ENCODE measurements at places on chromosomes 4 and X.

- DNase-seq, result no peak
Observed at GRCh38 chrX:129808829-129809796, 29.4 kb downstream of the SASH3 start.

GRCh38 chrX:154738011-154738738 lies 12.7 kb downstream of the GAB3 start:
- no peak for DNase-seq

GRCh38 chr4:113822555-113823290 lies 61.2 kb upstream of the CAMK2D start:
- no peak for DNase-seq

- DNase-seq, result no peak
Observed at GRCh38 chr4:82560853-82561785, 669 bp downstream of the TMEM150C start.

DNA sequence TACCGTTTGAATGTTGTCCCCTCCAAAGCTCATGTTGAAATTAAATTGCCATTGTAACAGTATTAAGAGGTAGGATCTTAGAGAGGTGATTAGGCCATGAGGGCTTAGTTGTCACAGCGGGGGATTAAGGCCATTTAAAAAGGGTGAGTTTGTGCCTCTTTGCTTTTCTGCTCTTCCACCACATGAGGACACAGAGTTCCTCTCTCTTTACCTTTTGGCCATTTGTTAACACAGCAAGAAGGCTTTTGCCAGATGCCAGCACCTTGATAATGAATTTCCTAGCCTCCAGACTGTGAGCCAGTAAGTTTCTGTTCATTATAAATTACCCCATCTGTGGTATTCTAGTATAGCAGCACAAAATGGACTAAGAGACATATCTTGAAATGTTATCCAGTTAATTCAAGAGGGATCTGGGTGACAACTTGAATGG lies 7.8 kb upstream of the HERC3 start:
- no peak for DNase-seq

DNA sequence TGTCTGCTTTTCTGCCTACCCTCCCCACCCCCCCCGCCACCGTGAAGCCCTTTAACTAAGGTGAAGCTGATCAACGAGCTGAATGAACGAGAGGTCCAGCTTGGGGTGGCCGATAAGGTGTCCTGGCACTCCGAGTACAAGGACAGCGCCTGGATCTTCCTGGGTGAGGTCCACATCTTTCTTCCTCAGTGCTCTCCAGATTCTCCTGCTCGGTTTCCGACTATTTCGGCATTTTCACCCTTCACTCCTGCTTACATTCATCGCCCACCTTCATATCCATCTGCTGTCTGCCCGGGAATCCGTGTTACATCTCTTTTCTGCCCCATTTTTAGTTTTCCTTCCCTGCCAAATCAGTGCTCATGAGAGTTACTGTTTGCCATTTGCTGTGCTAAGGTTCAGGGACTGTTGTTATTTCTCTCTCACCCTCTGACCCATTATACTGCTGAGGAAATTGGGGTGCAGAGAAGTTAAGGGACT lies 459 bp downstream of the RBMX2 start:
- DNase-seq, result no peak

GRCh38 chr4:89939994-89940393 lies 45.3 kb downstream of the MMRN1 start:
- DNase-seq, result no peak
